ENCODE measurements at places on chromosomes 16 and 17. TPM values are rescaled to one million over a fixed set of nuclear protein-coding genes. Genes with fewer than 3 reads are reported as not detected.
A peak's percentile ranks its signal among the peaks of the same experiment; 100 is the strongest.

GRCh38 chr16:79370736-79371135 is 229.8 kb downstream of the MAF start:
- DNase-seq = no peak

DNA sequence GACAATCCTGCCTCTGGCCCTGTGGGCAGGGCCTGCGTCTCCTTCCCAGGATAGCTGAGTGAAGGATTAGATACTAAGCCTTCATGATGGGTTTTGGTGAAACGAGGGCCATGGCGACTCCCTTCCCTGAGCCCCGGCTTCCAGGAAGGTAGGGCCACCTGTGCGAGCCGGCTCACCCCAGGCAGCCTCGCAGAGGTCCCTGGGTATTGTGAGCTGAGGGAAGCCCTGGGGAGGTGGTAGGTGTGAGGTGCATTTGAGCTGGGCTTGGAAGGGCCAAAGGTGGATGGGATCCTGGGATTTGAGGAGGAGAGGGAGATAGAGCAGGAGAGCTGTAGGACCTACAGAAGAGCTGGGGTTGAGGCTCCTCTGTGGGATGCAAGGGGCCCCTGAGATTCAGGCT is 6.5 kb upstream of the P2RX1 start:
- no peak for DNase-seq

Gene MGAT5B
- total RNA-seq = not detected

- DNase-seq = no peak
Measured at GRCh38 chr16:50281391-50282009, 15.1 kb downstream of the ADCY7 start.

Gene SHBG
- total RNA-seq = not detected

- no peak for DNase-seq
Measured at GRCh38 chr16:17972460-17972943, 364.0 kb downstream of the NPIPA8 start.

DNA sequence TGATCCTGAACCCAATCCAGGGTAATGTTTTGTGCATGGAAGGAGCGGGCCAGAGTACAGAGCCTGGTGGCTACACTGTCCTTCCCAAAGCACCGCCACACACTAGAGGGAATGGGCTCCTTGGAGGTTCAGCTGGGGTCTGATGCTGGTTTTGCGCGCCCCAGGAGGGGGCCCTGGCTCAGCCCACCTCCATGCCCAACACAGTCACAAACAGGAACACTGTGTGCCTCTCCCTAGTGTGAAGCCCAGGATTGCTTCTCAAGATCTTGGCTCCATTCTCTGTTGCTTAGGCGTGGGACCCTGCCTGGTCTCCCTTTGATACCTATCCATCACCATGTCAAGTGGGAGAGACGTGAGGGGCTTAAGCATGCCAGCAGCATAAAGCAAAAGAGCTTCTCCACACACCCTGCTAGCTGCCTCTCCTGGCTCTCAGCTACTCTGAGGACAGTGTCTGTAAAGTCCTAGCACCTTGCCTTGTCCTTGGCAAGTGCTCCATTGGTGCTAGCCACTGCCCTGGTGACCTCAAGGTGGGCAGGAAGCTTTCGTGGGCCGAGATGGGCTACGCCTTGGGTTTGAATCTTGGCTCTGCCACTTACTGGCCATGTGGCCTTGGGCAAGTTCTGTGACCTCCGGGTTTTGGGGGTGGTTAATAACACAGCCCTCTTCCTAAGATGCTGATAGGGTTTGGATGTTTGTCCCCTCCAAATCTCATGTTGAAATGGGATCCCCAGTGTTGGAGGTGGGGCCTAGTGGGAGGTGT is 122.2 kb downstream of the C16orf78 start:
- DNase-seq = no peak

GRCh38 chr16:50371936-50372595 is 3.3 kb upstream of the BRD7 start:
- peak; percentile 30 for DNase-seq

Gene TMEM88
- 1.2 TPM for total RNA-seq

Gene NPIPA7
- total RNA-seq = 4.4 TPM

DNA sequence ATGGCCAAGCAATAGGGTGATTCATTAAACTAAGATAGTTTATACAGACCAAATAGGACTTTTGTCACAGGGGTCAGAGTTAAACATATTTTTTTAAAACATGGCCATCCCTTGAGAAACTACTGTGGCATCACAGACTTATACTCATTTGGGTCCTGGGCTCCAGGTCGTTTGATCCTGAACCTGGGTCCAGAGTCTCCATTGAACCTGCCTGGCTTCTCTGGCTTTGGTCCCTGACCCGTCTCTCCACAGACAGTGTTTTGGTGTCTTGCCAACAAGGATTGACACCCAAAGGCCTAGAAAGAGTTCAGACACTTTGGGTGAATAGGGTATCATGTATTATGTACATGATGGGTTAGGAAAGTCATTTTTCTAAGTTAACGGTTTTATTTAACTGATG is 236.7 kb downstream of the PHKB start:
- no peak for DNase-seq

Measured in activated naive CD4-positive, alpha-beta T cell treated with anti-CD3 and anti-CD28 coated beads for 36 hours (primary cell).